ENCODE measurements at places on chromosomes 13 and 19.

DNA sequence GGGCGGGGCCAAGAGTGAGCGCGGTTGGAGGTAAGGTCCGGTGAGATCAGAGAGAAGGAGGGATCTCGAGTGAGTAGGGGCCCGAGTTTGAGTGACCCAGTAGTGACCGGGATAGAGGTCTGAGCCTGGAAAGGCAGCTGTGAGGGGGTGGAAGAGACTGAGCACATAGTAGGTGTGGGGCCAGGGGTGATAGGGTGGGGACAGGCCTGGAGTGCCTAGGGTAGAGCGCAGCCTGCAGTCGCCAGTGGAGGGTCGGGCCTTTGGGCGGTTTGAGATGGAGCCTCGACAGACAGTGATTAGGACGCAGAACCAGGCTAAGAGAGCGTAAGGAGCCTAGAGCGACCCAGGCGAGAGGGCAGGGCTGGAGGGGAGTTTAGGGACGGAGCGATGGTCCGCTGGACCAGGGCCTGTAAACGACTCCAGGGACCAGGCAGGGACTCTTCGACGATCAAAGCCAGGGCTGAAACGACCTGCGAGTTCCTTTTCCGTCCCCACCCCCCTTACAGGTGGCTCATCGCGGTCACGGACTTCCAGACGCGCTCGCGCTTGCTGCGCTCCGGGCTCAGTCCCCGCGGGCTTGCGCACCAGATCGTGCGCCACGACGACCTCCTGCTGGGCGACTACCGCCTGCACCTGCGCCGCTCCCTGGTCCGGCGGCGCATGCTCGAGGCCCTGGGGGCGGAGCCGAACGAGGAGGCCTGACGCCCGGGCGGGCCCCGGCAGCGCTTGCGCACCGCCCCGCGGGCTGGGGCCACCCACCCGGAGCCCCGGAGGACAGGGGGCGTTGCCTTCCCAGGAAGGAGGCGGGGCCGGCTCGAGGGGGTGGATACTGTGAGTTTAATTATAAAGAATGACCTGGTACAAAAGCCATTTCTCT, 9.4 kb downstream of the C19orf81 start:
- peak; percentile 57 for DNase-seq

- no peak for DNase-seq
Observed at GRCh38 chr19:28465371-28466086, 747.4 kb downstream of the UQCRFS1 start.

DNA sequence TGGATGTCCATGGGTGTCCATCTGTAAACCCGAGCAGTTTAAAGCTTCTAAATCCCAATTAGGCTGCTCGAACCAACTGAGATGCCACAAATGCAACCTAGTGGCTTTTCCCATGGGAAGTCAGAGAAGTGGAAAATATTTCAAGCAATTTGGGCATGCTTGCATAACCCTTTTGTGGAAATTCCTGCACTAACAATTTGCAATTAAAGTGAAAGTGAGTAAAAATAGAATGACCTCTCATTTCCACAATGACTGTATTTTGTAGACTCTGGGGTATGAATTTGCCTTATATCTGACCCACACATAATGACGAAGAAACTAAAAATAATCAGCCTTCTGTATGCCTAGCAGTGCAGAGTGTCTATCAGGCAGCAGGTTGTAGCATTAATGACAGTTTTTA, 91.8 kb upstream of the TSC22D1 start:
- DNase-seq = no peak

DNA sequence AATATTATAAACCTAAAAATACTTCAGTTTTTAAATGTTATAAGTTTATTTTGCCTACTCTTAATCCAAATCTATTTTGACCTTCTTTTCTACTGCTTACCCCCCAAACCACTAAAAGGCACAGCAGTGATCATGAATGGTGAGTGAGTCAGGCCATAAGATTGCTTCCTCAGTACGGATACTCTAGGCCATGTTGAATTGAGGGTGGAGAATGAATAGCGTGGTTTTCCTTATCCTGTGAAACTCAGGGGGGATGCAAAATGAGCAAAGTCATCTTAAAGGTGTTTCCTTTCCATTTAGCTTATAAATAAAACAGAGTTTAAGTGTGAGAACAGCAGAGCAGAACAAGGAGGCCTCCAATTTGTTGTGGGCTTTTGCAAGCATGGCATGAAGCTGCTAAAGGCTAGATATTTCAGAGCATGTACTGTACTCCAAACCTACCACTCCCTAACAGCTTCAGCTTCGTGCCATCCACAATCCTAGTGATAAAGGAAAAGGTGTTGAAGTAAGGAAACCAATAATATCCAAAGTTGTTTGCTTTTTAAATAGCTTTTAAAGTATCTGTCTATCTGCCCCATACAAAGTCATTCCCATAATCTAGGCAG, 25.0 kb downstream of the SERPINE3 start:
- no peak for DNase-seq

- DNase-seq = no peak
Observed at GRCh38 chr19:15437355-15438123, 12.2 kb downstream of the WIZ start.

DNA sequence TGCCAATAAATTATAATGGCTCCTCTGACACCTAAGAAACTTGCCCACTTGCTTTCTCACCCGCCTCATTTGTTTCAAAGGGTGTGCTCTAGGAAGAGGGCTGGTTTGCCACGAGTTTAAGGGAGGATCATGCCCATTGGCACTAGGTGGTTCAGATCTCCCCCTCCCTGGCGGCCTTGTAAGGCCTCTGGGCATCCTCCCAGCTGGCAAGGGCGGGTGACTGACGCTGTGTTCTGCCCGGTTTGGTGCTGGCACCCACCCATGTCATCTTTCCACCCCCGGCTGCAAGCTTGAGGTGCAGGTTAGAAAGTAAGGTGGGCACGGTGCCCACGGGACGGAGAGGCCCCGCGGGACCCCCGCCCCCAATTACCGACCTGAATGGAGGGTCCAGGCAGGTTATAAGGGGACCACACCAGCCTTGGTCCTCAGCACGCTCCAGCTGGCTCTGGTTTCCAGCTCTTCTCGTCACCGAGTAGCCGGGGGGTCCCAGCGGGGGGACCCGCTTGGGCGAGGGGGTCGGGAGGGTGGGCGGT, 90.4 kb downstream of the PTPRS start:
- DNase-seq = no peak

- DNase-seq = no peak
Observed at GRCh38 chr13:66477816-66478215, 752.3 kb downstream of the PCDH9 start.

DNA sequence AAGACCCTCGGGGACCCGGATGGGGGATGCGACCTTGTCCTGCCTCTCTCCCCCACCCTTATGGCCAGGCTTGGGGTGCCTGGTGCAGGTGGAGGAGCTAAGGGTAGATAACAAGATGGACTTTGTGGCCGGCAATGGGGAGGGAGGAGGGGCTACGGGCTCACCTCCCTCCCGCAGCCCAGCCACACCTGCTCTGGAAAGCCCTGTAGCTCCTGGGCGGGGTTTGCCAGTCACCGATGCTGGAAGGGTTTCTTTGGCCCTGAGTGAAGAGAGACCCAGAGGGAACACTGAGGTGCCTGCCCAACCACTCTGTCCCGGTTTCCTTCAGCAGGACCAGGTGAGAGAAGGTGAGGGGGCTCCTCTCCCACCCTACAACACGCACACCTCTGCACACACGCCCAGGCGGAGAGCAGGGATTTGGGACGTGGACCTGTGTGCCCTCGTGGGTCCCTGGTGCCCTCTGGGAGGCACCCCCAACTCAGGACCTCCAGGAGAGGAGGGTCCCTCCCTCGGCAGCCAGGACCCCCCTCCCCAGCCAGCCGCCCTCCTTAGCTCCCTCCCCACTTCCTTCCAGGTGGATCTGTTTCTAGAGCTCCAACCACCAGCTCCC, at the start of gene FUT2:
TSS of gene FUT2 (plus strand) at position 229 of the 610 bp plus-strand sequence. CDS start 6,986 bp downstream, outside the sequence.
- DNase-seq = peak; percentile 59

- no peak for DNase-seq
Observed at GRCh38 chr13:35471706-35472322, 4.7 kb downstream of the MAB21L1 start.

DNA sequence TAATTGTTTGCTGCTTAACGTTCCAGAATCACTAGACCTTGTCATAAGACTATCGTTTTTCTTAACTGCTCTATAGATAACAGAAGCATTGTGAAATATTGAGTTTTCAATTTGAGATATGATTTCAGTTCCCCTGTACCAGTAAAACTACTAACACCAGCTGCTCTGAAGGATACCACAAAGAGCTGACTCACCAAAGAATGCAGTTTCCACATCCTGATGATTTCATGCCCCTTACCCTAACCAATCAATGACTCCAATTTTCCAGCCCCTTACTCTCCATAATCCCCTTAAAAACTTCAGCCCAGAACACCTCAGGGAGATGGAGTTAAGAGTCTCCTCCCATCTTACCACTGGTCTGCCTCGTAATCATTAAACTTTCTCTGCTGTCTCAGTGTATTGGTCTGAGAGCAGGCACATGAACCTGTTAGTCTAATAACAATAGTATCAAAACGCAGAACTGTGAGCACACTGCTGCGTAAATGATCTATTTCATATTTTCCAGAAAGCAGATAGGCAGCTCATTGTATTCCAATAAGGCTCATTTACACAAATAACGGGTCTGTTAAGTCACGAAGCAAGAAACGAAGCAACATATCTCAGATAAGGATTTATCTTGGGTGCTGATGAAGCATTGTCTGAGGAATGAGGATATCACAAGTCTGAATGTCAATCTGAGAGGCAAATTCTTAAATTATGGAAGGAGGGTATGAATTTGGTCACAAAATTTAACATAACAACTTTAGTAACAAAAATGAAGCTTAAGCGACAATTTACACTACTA, 14.1 kb upstream of the CCNA1 start:
- DNase-seq = no peak

DNA sequence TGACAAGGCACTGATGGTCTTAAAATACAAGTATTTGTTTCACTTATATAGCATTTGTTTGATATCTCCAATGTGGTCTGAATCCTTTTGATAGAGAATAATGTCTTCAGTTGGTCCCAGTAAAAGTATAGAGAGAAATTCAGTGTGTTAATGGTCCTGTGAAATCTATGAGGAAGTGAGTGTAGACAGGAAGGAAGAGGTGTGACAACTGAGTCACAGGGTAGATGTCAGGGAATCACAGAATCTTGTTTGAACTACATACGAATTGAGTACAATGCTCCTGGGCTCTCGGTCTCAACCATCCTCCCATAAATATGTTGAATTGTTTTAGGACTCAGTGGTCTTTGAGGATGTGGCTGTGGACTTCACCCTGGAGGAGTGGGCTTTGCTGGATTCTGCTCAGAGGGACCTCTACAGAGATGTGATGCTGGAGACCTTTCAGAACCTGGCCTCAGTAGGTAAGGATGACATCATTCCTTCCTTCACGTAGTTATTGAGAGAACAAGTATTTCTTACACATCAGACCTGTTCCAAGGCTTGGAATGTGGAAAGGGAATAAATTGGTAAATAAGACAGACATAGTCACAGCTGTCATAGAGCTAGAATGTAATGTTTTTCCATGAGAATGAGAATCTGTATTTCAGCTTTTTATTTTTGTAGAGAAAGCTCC, 9.1 kb downstream of the ZNF555 start:
- no peak for DNase-seq

- DNase-seq = peak; percentile 13
Observed at GRCh38 chr19:16589917-16590316, 17.7 kb upstream of the SLC35E1 start.

GRCh38 chr19:8615813-8616596, 5.5 kb upstream of the ADAMTS10 start:
- no peak for DNase-seq

DNA sequence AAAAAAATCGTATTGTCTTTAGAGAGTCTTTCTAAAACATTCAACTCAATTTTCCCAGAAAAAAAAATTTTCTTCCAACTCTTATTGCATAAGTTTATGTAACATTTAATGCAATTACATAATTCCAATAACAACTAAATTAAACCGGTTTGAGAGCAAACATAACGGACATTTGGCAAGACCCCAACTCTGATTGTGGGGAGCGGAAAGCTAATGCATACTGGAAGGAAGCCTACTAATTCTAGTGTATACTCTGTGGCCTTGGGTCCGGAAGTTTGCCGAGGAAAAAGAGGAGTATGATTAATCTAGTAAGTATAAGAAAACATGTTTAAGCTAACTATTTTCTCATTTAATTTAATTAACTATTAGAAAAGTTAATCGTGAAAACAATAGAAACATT, 21.3 kb upstream of the MIR17HG start:
- no peak for DNase-seq

- DNase-seq = no peak
Observed at GRCh38 chr19:6020166-6020882, 42.4 kb upstream of the RANBP3 start.

- DNase-seq = no peak
Observed at GRCh38 chr13:30965380-30965779, 32.9 kb downstream of the TEX26 start.

Measured in NCI-H1436 (cell line).